ENCODE measurements at places on chromosomes 5 and 9.

- DNase-seq = no peak
These were observed 9.1 kb downstream of the OR2V1 start for GRCh38 chr5:181121675-181122561.

DNA sequence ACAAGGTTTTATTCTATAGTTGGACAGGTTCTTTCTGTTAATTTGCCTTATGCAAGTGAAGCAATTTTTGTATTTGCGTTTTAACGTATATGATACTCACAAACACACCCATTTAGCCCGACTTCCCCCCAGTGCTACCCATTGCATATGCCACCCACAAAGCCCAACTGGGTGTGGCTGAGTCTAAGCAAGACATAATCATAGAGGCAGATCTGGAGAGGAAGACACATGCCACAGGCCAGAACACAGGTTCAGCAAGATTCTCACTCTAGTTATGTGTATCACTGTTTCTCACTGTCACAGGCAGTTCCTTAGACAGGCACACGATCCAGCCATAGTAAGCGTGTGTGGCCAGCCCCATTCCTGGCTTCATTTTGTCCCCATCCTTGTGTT lies 29.0 kb upstream of the PUM3 start:
- DNase-seq = no peak

DNA sequence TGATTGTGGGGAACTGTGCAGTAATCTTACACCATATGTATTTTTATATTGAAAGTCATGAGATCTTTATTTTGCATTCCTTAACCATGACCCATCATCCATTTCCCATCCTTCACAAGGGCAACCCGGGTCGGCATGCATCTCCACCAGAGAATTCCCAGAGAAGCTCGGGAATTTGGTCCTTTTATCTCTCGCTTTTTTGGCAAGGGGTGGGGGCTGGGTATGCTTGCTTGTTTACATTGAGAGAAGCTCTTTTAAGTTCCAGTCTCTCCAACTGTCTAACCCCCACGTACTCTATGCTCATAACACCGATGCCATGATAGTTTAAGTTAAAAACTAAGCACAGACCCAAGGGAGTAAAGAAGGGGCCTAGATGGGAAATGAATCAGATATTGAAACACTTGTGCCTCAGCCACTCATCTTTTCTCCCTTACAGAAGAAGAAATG lies 109.9 kb upstream of the NFIB start:
- no peak for DNase-seq

GRCh38 chr5:110354915-110355644 lies 371.4 kb downstream of the TMEM232 start:
- no peak for DNase-seq

DNA sequence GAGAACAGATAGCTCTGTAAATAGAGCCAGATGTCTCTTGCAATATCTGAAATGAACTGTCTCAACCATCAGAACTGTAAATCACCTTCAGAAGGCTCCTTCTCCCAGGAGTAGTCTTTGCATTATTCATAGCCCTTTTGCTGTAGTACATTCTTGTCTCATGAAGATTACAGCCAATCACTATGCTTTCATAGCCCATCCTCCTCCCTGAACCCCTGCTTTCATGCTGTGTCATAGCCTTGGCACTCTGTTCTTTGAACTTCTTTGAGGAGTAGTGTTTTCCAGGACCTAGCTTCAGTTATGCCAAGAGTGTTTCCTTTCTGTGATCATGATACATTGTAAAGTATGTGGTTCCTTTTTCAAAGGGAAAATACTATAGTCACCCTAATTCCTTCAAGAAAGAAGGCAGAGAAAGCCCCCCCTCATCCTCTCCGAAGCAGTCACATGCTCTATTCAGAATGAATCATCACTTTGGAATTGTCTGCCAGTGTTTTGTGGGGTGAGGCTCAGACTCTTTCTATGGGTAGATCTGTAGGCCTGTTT lies 61.1 kb downstream of the GRIA1 start:
- DNase-seq = no peak

GRCh38 chr9:127305838-127306226 lies 41.3 kb downstream of the GARNL3 start:
- DNase-seq = no peak

DNA sequence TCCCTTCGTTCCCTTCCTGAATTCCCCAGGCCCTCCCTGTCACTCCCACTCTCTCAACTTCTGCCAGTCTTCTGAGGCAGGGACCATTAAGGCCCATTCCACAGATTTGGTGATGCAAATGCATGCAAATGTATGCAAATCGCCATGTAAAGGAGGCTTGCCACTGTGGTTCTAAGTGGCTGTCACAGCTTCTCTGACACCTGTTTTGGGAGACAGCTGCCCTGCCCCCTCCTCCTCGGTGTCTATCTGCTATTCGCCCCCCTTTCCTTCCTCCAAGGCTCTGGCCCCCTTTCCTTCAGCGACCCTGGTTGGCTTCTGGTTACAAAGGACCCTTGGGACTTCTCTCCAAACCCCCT lies 10.5 kb upstream of the ARAP3 start:
- DNase-seq = no peak

- DNase-seq = no peak
These were observed 67.0 kb downstream of the SGCD start for GRCh38 chr5:156393980-156394379.

DNA sequence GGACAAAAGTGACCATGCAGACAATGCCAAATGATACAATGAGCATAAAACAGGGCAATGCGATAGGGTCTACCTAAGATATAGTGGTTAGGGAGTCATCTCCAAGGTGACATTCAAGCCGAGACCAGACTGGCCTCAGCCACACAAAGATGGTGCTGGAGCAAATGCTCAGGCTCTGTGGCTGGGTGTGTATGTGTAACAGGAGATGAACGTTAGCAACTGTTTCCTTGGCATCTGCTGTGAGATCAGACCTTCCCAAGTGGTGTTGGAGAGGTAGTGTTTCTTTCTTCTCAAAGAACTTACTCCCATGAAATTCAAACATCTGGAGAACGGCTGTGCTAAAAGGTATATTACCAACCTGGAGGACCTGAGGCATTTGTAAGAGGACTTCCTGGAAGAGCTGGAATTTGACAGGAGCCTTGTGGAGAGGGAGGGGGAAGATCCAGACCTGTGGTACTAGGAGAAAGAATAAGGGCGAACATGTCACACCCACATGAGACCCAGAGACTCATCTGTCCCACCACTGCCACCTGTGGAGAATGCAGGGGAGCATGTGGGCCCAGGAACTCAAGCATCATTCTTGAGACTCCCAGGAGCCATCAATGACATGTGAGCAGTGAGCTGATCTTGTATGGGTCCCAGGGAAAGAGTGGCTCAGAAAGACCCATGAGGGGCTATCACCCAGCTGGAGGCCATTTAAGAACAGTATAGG lies 21.4 kb upstream of the ANXA6 start:
- DNase-seq = no peak

- no peak for DNase-seq
These were observed 276.2 kb downstream of the SYK start for GRCh38 chr9:91077624-91078368.

DNA sequence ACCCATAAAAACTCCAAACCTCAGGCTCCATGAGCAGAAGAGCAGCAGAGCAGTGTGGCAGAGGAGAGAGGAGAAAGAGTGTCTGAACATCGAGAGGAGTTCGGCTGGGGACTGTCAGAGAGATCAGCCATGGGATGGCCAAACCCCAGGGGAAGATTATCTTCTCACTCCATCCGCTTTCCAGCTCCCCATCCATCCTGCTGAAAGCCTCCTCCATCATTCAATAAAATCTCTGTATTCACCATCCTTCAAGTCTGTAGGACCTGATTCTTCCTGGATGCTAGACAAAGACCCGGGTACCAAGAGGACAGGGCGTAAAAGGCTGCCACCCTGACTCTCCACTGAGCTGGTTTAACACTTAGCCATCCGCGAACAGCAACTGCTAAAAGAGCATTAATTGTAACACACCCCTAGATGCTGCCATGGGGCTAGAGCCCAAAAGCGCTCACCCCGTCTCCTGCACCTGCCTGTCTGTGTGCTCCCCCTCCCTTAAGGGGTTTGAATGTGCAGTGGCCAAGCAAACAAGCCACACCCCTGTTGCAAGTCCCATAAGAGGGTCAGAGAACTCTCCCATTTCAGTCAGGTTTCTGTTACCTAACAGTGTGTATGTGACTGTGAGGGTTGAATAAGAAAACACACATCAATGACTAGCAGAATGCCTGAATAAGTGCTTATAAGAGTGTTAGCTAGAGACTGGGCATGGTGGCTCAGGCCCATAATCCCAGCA lies 13.9 kb upstream of the SELENOP start:
- DNase-seq = no peak

DNA sequence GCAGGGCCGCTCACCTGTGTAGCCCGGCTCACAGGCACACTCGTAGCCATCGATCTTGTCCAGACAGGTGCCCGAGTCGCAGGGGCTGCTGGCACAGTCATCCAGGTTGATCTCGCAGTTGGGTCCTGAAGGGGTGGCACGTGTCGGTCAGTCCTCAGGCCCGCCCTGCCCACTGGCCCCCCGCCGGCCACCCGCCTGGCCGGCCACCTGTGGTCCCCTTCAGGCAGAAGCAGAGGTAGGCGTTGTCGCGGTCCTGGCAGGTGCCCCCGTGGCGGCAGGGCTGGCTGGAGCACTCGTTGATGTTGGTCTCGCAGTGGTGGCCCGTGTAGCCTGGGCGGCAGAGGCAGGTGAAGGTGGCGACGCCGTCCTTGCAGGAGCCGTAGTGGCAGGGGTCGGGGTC lies 30.6 kb downstream of the NOTCH1 start:
- DNase-seq = no peak

DNA sequence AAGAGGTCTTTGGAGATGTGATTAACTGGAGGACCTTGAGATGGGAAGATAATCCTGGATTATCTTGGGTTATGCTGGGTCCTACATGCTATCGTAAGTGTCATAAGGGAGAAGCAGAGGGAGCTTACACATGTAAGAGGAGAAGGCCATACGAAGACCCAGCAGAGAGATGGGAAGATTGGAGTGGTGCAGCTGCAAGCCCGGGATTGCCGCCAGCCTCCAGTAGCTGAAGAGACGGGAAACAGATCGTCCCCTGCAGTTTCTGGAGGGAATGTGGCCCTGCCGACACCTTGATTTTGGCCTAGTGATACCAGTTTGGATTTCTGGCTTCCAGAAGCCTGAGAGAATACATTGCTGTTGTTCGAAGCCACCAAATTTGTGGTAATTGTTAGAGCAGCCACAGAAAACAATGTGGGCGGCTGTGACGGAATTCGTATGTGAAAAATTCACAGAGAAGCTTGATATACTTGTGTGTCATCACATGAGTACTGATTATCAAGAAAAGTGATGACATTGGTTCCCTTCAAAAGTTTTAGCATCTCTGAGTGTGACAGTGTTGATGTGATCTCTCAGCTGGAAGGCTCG lies 86.9 kb downstream of the CYFIP2 start:
- DNase-seq = peak; percentile 50

DNA sequence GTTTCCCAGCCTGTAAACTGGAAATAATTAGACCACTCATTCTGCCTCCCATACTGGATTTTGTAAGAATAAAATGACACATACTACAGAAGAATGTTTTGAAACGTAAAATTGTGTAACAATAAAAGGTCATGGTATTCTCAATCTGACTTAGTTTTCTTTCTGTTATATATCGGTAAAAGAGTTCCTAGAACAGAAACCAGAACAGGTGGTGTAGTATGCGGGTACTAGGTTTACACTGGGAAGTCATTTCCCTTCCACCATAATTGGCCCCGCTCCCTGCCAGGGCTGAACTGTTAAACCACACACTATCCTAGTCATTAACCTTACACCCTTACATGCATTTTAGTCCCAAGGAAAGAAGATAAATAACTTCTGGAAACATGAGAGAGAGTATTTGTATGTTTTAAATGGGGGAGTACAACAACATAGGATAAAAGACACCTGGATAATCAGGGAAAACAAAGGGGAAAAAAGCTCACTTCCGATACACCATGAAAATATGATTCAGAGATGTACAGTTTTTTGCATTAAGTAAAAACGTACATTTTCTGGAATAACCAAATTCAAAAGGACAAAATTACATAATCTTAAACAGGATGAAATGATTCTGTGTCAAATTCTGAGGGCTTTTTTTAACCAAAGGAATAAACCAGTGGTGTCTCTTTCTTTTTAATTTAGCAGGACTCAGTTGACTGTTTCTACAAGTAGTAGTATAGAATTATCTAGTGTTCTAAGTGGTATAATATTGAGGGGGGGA lies 199.7 kb downstream of the GLIS3 start:
- no peak for DNase-seq
